ENCODE measurements at places on chromosomes 2 and 18.

DNA sequence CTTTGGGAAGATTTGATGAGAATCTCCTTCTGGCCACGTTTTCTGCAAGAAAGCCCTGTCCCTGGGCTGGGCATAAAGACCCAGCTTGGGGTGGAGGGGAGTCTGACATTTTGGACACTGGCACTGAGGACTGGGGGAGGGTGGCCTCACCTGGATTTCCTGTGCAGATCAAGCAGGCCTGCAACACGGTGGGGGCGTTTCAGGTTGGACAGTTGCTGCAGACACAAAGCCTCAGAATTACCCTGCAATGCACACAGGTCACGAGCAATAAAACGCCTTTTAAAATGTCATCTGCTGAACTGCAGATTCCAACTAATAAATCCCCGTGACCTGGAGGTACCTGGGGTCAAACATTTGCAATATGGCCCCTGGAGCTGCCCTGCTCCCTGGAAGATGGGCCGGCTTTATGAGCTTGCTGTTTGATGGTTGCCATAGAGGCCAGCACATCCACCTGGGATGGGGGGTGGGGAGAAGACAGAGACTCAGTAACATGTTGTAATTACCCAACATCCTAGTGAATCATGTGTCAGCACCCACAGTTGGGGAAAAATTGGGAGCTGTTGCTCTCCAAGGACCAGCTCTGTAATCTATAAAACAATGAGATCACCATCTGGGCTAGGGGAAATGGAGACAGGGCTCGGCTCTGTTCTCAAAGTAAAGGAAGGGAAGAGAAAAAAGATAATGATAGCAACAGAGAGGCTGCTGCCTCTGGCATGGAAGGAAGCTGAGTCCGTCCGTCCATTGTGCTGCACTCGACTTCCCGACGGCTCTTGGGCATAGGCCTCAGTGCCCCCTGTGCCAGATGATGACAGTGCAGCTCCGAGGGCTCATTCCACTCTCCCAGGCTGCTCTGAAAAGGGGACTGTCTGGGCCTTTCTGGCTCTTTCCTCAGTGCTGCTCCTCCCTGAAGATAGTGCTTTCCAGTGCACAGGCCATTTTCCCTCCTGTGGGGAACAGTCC is 340.3 kb downstream of the CYRIA start:
- no peak for DNase-seq

- no peak for DNase-seq
These were observed 580.9 kb upstream of the TMEFF2 start for GRCh38 chr2:192775459-192776262.

DNA sequence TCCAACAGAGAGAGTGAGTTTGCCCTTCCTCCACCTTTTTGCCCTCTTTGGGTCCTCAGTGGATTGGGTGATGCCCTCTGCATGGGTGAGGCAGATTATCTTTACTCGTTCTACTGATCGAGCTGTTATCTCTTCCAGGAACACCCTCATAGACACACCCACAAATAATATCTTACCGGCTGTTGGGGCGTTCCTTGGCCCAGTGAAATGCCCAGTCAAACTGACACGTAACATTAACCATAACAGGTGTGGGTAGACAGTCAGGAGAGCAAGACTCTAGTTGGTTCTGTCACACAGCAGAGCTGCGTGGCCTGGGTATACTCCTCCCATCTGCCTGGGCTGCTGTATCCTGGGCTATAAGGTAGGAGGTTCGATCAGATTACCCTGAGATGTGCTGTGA is 144.1 kb downstream of the AGAP1 start:
- DNase-seq, result no peak

- no peak for DNase-seq
These were observed 267.9 kb upstream of the PKDCC start for GRCh38 chr2:41779888-41780287.

Measured in activated CD4-positive, alpha-beta T cell treated with anti-CD3 and anti-CD28 coated beads, Interleukin-2, Interleukin-4, amounts not matched to agents 100 ng/mL and 50 ng/mL, durations not matched to agents 16 hours and 8 hours (primary cell).